Glomerular endothelial cell (primary cell): ENCODE measurements at places on chromosomes 3 and 15. TPM values are rescaled to one million over a fixed set of nuclear protein-coding genes. Genes with fewer than 3 reads are reported as not detected.

The MEIS2 gene
- 103 and 119 TPM in 2 replicates for total RNA-seq

The GREM1 gene
- total RNA-seq: 18.3 and 58.2 TPM in 2 replicates

The ERICH6 gene
- total RNA-seq: not detected in 2 replicates

The GRIP2 gene
- total RNA-seq: 0.06 TPM in 1 of 2 replicates, not detected in the other
